AG09309 (cell line): ENCODE measurements at places on chromosomes 5 and 9.
A peak's percentile ranks its signal among the peaks of the same experiment; 100 is the strongest.

DNA sequence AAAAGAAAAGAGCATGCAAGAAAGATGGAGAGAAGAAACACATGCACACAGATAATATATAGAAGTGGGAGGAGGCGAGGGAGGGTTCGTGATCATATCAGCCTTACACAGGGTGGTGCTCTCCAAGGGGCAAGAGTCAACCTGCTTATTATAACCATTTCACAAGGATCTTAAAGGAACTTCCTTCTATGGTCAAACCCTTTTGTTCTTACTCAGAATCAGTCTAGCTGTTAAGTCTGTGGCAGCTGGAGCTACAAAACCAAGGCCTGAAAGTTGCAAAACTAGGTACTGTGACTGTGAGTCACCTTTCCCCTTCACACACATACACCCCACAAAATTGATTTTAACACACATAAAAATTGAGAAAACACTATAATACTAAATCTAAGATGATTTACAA lies 18.5 kb upstream of the ERMP1 start:
- peak; percentile 47 for DNase-seq

- no peak for DNase-seq
Measured at GRCh38 chr5:144742361-144742760, 571.7 kb downstream of the KCTD16 start.

DNA sequence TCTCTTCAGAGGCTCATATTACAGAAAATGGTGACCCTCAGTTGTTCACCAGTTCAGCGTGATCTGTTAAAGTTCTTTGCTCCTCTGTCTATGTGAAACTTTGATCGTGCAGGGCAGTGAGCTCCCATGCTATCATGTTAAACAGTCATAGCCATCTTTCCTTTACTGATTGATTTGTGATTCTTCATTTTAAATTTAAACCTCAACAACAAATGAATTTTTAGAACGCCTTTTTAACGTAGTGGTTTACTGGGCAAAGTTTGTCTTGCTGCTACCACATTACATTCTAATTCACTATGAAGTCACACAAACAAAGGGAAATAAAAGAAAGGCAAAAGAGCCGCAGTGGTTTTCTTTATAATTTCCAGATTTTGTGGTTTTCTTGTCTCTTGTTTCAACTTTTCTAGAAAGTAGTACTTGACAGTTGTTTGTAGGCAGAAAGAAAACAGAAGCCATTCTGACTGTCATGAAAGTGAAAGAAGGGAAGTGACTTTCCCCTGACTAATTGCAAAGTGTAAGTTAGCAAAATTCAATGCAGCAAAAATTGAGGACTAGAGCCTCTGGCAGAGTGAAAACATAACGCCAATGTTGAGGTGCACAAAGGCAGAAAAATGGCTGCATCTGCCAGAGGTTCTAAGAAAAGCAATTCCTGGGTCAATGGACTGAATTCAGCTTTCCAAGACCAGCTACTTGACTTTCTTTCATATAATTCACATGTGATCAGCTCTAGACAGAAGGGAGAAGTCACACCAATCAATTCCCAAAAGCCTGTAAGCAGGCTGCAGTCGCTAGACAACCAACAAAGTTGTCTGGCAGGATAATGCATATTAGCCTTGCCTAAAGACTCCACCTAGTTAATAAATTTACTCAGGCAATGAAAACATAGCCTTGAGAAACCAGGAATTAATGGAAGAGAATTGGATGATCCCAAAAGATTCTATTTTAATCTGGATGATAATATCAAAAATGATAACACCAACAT lies 7.1 kb upstream of the IFNA6 start:
- no peak for DNase-seq

- no peak for DNase-seq
Measured at GRCh38 chr5:62284946-62285891, 20.8 kb upstream of the KIF2A start.

DNA sequence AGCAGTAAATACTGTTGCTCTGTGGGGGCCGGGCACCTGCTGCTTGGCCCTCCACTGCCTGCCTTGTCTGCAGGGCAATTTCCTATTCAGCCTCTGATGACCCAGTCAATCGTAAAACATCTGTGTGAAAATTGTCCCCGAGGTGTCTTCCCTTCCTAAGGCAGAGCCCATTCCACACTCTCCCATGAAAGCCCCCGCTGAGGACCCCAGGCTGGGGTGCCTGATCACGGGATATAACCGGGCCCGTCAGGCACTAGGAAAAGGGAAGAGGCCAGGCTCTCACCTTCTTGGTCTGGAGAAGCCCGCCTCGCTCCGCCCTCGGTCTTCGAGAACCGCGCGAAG lies 27.2 kb upstream of the SCGB3A1 start:
- DNase-seq = no peak

DNA sequence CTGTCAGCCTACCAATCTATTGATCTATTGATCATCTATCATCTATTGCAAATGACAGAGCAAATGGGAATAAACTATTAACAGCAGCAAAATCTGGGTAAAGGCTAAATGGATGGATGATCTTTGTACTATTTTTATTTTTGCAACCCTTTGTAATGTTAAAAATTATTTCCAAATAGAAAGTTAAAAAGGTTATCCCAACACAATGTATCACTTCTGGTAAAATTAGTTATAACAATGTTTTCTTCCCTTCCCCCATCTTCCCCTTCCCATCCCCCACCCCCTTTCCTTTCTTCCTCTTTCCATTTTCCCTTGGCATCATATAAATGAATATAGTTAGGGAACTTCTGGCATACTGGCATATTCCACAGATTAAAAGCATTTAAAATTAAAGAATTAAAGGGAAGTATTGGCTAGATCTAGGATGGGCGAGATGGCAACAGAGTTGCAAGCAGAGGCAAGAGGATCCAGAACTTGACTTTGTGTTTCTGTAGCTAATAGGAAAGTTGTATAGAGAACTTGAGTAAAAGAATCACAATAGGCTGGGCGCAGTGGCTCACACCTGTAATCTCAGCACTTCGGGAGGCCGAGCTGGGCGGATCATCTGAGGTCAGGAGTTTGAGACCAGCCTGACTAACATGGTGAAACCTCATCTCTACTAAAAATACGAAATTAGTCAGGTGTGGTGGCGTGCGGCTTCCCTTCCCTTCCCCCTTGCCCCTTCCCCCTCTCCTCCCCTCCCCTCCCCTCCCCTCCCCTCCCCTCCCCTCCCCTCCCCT lies 66.6 kb upstream of the TAF11L2 start:
- DNase-seq = no peak
